ENCODE measurements at places on chromosomes 4 and X.

GRCh38 chr4:14767142-14767541, 235.1 kb upstream of the CPEB2 start:
- no peak for DNase-seq

DNA sequence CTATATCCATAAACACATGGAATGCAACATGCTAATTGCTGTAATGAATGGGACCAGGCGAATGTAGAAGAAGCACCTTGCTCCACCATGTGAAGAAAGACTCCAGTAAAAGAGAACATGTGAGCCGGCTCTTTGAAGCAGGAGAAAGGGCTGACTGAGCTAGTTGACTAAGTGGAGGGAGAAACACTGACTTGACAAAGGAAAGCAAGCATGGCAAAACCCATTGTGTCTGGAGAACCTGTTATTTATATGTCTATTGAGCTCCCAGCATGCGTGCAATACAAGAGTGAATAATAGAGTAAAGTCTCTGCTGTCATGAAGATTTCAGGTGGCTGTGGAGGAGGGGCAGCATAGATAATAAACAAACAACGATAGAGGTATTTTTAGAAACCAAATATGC, 559.9 kb downstream of the RAB28 start:
- no peak for DNase-seq

- no peak for DNase-seq
Measured at GRCh38 chr4:147360301-147360700, 120.6 kb upstream of the EDNRA start.

GRCh38 chr4:115128037-115128436, 14.6 kb upstream of the NDST4 start:
- DNase-seq, result no peak

DNA sequence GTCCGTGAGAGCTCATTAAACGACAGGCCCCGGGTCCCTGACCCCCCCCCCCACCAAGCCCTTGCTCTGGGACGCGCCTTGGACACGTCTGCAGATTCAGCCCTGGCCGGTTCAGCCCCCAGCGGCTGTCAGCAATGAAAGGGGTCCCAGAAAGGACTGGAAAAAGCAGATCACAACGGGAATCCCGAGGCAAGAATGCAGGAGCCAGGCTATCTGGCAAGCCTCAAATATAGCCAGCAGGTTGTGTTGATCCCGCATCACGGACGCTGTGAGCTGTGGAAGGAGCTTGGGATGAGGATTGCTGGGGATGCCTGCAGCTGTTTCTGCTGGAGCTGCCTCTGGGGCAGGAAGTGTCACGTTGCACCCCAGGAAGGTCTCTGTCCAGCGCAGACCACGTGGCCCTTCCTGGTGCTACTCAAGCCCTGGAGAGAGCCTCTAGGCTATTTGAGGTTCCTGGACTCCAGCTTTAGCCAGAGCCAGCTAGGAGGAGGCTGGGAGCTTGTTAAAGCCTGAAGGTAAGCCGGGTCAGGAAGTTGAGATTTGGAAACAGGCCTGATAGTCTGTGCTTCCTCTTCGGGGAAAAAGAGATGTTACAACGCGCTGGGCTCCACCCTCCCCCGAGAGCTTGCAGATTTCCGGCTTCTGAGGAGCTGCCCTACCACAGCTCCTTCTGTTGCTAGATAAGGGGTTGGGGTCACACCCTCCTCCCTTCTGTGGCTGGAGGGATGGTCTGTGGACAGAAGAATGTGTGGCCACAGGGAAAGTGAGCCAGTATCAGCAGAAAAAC, 19.3 kb upstream of the CSF2RA start:
- peak; percentile 38 for DNase-seq

DNA sequence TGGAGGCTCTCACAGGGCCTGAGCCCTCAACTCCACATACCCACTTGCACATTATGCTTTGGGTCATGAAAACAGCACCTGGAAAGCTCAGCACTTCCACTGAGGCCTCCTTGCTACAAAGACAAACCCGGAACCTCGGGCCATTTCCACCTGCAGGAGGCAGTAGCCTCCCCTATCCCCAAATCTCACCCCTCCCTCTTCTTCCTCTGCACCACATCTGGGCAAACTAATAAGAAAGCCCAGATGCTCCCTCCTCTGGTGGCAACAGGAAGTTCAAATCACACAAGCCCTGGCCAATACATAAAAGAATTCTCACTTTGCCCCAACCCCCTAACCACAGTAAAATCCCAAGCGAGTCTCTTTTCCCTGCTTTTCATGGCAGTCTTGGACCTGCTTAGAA, 136.4 kb downstream of the MAPK10 start:
- no peak for DNase-seq

GRCh38 chr4:155887045-155887444, 16.5 kb upstream of the TDO2 start:
- no peak for DNase-seq

- DNase-seq, result no peak
Measured at GRCh38 chrX:151206871-151207270, 30.5 kb downstream of the GPR50 start.

DNA sequence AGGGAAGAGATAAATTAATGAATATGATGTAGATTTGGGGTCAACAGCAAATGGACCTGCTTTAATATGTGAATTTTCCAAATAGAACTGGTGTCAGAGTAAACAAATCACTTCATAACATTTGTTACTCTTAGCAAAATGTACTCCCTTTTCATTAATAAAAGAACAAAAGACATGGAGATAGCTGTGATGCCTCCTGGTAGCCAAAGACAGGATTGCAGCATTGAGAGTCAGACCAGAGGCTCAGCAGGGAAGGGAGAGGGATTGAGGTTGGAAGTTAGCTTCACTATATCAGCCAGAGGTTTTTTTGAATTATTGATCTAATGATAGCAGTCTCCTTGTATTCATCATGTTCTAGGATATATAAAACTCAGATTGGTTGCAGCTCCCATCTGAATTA, 17.4 kb upstream of the RAB40A start:
- DNase-seq, result no peak

DNA sequence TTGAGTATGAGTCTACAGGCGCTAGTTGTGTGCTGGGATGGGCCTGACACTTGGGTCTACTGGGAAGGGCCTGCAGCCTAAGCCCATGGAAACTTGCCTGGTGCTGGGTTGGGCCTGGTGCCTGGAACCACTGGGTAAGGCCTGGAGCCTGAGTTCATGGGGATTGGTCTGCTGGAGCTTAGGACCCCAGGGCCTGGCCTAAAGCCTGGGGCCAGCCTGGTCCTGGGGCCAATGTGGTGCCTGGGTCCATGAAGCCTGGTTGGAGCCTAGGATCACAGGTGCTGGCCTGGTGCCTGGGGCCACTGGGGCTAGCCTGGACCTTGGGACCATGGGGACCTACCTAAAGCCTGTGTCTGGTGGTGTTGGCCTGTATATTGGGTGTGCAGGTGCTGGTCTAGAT, 270.3 kb upstream of the GRIA3 start:
- DNase-seq, result no peak

GRCh38 chrX:38318196-38318595, 9.1 kb downstream of the RPGR start:
- DNase-seq, result no peak

GRCh38 chr4:81740487-81740886, 268.8 kb upstream of the RASGEF1B start:
- DNase-seq, result no peak

DNA sequence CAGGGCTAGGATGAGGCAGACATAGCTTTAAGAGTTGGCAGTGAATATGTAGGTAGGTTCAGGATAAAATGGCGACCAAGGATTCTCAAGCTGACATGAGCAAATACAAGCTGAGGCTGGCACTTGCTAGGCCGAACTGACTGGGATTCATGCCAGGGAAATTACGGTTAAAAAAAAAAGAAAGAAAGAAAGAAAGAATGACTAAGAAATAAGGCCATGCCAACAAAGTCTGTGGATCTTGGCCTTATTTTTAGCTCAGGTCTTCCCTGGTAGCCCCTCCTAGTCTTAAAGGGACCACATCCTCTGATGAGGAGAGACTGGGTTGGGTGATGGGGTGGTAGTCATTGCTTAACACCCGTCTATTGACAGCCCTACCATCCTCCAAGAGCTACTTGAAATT, 64.4 kb upstream of the KLHL13 start:
- DNase-seq, result no peak

GRCh38 chr4:149113804-149114430, 671.7 kb upstream of the NR3C2 start:
- DNase-seq, result no peak

- no peak for DNase-seq
Measured at GRCh38 chr4:182140547-182140946, 102.7 kb upstream of the TENM3 start.

GRCh38 chr4:3701736-3702560, 64.2 kb upstream of the ADRA2C start:
- DNase-seq, result no peak

- no peak for DNase-seq
Measured at GRCh38 chr4:180207921-180208320, 2035.3 kb upstream of the TENM3 start.

- no peak for DNase-seq
Measured at GRCh38 chr4:172802032-172802431, 366.6 kb upstream of the GALNT7 start.

GRCh38 chr4:71186566-71187403, 152.0 kb upstream of the SLC4A4 start:
- DNase-seq, result peak; percentile 17

GRCh38 chrX:150898343-150899190, at the start of gene CD99L2:
Gene CD99L2 (minus strand): TSS chrX:150898668. CDS start chrX:150898588, 80 bp downstream.
- peak; percentile 83 for DNase-seq

DNA sequence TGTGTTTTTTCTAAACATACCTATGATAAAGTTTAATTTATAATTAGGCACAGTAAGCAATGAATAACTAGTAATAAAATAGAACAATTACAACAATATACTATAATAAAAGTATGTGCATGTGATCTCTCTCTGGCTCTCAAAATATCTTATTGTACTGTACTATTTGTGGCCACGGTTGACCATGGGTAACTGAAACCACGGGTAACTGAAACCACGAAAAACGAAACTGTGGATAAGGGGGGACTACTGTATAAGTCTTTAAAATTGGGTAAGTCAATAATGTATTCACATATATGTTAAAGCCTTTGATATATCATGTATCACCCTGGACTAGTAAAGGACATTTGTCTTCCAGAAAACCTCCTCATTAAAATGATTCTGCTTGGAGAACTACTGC, 20.0 kb downstream of the TMEM154 start:
- DNase-seq, result no peak

DNA sequence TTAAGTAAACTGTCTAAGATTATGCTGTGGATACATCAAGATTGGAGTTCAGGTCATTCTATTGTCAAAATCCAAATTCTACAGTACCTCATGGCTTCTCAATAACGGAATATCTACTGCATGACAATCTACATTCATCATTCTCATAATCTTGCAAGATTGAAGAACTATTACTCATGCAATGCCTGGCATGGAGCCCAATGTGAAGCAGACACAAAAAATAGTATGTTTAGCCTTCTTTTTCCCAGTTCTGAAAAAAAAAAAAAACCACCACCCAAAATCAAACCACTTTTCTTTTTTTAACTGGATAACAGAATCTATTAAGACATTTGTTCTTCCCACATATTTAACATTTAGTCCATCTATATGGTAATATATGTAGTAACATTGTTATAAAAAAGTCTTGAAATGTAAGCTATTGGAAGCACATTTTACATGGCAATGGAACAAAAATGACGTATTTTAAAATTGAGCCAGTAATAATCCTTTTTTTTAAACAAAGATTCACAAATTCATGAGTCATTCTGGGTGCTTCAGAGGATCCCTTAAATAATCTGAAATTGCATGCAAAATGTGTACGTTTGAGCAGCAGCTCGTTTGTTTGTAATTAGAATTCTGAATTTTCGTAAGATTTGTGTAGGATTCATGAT, 232.2 kb upstream of the FMR1 start:
- no peak for DNase-seq

GRCh38 chr4:141301216-141301615, 80.5 kb downstream of the ZNF330 start:
- no peak for DNase-seq

DNA sequence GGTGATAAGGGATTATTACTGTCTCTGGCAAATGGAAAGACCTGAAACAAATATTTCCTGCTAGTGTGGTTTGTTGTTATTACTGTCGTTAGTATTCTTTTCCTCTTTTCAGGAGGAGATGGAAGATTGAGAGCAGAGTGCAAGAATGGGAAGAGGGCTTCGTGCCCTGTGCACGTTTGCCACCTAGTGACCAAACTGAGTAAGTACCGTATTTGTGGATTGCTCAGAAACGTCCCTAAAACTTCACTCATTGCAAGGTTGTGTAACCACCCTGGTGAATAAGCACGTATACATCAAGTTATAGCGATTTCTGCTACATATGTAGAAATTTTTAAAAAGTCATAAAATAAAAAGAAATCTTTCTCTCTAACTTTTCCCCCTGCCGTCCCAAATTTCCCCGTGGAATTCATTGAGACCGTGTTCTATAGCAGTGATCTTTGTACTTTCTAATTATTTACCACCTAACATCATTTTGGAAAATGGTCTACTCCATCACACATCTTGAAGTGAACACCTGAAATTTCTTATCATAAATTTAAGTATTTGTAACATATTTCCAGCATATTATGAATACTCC, 24.3 kb downstream of the LINC00632 start:
- peak; percentile 6 for DNase-seq

- no peak for DNase-seq
Measured at GRCh38 chr4:3368841-3369760, 72.7 kb upstream of the HGFAC start.

GRCh38 chr4:186581421-186581820, 26.1 kb upstream of the MTNR1A start:
- DNase-seq, result no peak

GRCh38 chr4:153008578-153009199, 72.6 kb downstream of the FHDC1 start:
- no peak for DNase-seq
